ENCODE measurements at places on chromosomes 3 and 15.

GRCh38 chr3:122032531-122032930 lies 10.5 kb upstream of the ILDR1 start:
- DNase-seq: no peak

DNA sequence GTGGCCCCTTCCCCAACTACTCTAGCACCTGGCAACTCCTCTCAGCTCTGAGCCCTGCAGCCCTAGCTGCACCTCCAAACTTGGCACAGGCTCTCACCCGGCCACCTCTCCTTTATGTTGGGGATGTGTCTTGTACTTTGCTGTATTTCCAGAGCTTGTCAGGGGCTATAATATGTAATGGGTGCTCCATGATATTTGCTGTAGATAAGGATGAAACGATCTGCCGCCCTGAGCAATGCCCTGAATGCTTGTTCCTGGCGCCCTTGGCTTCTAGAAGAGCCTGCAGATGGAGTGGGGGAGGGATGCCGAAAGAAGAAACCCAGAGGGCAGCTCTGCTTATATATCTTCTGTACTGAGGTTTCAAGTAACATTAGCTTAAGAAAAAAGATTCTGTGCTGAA lies 35.9 kb upstream of the ZBTB38 start:
- DNase-seq: no peak

DNA sequence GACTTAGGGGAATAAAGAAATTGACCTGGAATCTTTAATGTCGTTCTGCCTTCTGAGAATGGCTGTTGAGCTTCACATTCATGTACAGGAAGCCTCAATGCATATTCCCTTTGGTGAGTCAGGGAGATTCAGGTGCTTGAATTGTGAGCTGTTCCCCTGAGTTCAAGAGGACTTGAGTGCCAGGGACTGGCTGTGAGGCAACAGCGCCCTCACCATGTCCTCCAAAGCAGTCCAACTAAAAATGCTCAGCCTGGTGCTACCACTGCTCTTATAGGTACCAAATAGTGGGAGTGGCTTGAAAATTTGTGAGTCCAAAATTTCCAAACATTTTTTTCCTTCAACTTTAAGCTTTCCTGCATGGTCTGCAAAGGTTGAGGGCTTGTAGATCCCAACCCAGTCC lies 54.1 kb downstream of the LEO1 start:
- no peak for DNase-seq

DNA sequence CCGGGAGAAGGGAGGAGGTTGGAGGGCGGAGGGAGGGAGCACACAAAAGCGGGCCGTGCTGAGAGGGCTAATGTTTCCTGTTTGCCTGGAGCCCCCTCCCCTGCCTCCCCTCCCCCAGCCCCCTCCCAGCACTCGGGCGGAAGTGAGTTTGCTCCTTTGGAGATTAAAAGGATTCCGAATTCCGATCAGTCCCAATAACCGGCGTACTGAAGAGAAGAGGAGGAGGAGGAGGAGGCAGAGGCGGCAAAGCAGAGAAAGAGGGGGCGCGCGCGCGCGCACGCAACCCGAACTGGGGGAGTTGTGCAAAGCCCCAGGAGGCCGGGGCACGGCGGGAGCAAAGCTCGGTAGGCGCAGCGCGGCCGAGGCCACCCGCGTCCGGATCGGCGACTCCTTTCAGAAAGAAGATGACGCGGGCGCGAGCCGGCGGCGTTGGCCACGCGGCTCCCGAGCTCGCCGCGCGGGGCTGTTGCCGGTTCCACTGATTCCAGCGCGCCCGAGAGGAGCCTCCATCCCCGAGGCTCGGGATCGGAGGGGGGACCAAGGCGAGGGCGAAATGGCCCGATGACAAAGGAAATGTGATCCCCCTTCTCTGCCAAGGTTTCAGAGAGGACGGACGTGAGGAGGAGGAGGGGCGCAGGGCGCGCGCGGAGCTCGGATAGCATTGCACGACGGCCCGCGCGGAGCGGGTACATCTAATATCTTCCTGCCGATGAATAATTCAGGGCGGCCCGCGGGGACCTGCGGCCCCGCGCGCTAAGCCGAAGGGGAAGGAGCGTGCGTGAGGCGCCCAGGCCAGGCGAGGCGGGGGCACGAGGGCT lies 1.1 kb upstream of the TRIM71 start:
- DNase-seq: peak; percentile 51

DNA sequence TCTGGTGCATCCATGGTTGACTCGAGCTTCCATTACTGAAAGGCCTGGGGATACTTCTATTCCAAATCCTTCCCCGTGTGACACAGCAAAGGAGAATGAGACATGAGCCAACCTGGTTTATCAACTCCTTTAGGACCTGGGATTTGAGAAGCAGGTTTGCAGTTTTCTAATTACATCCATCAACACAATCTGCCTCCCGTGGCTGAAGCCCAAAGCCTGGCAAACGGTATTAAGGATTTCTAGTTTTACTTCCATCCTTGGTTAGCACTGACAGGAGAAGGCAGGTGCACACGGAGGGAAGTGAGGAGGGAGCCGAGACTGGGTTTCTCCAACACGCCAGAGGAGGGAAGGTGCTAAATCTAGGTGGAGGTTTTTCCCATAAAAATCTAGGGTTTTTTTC lies 79.0 kb downstream of the MYLK start:
- no peak for DNase-seq

GRCh38 chr3:171165983-171166382 lies 139.5 kb upstream of the SLC2A2 start:
- DNase-seq: no peak

DNA sequence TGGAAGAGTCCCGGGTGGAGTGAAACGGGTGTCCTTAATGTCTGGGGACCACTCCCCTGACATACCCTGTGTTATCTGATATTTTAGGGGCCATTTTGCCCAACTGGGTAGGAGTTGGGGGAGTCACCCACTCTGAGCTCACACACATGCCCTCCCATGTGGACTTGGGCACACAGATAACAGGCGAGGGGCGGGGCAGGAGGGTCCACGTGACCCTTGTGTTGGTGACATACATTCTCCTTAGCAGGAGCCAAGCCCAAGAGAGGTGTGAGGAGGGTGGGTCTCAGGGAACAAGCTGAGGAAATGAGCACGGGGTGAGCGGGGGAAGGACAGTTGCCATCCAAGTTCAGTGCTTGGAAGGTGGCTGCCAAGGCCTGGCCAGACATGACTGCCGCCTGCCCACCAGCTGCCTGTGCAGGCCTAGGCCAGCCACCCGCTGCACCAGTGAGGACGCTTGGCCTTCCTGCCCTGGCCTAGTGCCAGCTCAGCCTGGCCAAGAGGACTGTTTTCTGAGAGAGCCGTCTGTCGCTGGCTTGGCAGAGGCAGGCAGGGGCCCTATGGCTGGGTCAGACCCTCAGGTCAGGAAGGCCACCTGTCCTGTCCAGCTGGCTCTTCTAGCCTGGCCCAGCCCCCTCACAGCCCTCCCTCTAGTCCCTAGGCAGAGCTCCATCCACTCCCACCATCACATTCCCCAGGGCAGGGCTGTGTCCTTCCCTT lies 31.3 kb upstream of the TMEM115 start:
- DNase-seq: no peak

DNA sequence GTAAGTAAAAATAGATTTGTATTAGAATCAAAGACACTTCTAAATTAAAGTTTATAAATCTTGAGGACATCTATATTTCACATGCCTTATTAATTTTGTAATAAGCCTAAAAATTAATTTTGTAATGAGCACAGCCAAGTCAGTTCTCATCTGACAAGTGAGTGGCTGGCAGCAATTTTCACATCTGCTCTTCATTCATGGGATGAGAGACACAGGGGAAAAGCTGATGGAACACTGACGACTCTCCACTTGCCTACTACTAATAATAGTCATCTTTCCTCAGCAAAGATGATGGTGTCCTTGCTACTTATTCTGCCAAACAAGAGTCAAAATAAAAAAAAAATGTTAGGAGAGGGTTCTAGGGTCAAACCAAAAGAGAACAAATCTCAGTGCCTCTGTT lies 14.4 kb upstream of the CMSS1 start:
- no peak for DNase-seq

- peak; percentile 68 for DNase-seq
These were observed 2.2 kb downstream of the MAPK6 start for GRCh38 chr15:52021128-52021671.

DNA sequence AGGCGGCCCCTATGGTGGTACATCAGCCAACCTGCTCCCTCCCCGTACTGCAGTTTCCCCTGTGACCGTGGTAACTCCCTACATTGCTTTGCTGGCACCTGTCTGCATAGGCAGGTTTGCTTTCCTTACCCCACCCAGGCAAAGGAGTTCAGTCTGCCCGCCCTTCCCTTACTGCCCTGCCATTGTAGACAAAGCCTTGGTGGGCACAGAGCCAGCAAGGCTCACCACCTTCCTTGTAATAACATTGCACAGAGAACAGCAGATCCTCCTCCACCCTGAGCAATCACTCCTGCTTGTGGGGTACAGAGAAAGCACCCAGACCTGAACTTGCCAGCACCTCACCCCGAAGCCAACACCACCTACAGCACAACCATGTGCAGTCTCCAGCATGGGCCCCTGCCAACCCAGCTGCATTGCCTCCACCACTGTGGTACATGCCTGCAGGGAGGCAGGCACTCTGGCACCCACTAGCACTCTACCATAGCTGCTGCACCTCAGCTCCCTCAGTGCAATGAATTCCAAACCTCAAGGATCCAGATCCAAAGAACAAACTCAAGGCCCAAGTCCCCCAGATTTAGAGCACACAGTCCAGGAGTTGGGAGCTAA lies 192.7 kb upstream of the KCNMB2 start:
- no peak for DNase-seq

GRCh38 chr3:63385629-63386028 lies 107.5 kb downstream of the SYNPR start:
- DNase-seq: no peak

GRCh38 chr3:10933805-10934481 lies 58.6 kb upstream of the SLC6A1 start:
- no peak for DNase-seq

- DNase-seq: no peak
These were observed 72.5 kb downstream of the OSBPL10 start for GRCh38 chr3:31908391-31909097.

GRCh38 chr15:37100966-37101215 lies 542 bp upstream of the MEIS2 start:
- DNase-seq: no peak

DNA sequence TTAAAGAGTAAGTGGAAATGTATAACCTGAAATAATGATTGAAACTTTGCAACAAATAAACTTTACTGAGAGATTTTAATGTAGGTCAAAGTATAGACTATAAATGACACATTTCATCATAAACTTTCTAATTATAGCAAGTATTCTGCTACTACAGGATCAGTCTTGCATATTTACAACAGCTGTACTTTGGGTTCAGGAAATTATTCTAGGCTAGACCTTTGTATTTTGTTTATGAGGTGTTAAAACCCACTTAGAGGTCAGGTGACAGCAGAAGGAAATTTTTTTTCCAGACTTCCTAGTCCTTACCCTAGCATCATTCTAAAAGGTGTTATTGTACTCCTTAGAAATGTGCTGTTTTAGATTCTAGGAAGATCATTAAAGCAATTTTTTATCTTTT lies 2.3 kb downstream of the RNF7 start:
- DNase-seq: no peak

DNA sequence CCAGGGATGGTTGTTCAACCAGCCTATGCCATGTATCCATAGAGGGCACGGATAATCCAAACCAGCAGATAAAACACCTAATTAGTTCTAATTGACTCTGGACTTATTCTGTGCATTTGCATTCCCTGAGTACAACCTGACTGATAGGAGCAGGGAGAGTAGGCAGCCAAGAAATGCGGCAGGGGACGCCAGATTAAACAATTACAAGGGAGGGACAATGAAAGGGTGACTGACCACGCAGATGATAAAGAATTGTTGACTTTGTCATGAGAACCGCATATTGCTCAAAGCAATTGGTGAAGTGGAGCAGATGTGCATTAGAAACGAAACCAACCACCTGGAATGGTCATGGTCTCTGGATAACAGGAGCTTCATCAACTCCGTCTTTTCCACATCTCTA lies 369.1 kb upstream of the FRG2C start:
- DNase-seq: no peak

DNA sequence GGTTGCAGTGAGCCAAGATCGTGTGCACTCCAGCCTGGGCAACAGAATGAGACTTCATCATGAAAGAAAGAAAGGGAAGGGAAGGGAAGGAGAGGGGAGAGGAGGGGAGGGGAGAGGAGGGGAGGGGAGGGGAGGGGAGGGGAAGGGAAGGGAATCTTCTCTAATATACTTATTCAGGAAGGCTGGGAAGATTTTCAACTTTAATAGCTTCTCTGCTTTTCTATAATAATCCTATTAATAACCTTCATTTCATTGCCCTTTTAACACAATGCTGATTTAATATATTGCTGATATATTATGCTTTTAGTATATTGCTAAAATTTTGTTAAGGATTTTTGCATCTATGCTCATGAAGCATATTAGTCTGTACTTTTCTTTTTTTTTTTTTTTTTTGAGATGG lies 23.4 kb upstream of the RNF7 start:
- no peak for DNase-seq

DNA sequence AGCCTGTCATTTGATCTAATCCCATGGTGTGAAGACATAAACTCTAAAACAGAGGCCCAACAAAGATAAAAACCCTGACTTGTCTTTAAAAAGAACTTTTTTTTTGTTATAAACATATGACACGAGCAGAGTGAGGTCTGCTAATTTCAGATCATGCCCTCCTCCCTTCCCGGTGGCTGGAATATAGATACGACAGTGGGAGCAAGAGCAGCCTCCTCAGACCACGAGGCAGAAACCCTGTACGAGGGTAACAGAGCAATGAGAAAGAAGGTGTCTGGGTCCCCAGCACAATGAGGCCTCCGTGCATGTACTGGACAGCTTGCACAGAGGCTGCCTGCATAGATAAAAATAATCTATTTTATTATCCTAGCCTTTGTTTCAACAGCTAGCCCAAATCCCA lies 5.8 kb downstream of the TPRA1 start:
- no peak for DNase-seq

GRCh38 chr3:129518038-129518561 lies 10.3 kb upstream of the RHO start:
- no peak for DNase-seq

GRCh38 chr3:147189016-147189415 lies 217.3 kb downstream of the ZIC4 start:
- DNase-seq: no peak

- no peak for DNase-seq
These were observed 68.1 kb upstream of the MAGI1 start for GRCh38 chr3:66106788-66107187.

DNA sequence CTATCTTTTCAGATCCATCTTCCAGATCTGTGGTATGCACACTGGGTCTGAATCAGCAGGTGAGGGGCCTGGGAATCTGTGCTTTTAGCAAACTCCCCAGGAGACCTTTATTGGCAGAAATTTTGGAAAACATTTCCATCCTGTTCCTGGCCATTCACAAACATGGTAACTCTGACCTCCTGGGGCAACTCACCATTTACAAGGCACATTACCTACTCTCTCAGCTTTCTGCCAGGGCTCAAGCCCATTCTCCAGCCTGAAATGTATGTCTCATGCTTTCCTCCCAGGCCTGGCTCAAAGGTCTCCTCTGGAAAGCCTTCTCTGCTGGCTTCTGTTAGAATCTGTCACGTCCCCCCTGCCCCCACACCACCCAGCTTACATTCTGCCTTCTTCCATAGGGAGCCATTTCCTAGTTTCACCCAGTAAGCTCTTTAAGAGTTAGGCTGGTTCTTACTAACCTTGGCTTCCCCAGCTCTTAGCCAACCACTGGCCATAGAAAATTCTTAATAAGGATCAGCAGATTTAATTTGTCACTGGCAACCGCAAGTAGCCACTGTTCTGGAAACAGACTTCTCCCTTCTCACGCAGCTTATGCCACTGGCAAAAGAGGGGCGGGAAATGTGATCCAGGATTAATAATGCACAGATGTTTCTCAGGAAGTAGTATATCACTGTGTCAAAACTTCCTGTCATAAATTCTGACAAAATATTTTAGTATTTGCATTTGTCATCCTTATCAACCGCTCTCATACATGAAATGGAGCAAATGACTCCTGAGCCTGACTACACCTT lies 55.0 kb downstream of the RORA start:
- DNase-seq: no peak
